Brain pericyte (primary cell): ENCODE measurements at places on chromosomes 5 and 9.

- DNase-seq: no peak
Observed at GRCh38 chr5:68395302-68395701, 179.7 kb downstream of the PIK3R1 start.

DNA sequence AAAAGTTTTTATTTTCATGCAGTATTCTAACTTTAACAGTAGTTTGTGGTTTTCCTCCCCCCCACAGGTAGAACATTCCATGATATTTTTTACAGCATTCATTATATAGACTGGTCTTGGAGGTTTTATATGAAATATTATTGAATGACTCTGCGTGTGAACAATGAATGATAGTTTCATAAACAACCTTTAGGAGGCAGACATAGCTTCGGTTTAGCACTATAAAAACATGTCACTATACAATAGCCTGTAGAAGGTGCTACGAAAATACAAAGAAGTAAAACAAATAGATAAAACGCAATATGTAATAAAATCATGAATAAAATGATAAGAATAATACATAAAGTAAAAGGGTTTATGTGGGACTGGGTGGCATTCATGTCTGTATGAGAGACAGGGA is 8.5 kb downstream of the KLF4 start:
- no peak for DNase-seq

GRCh38 chr5:125584140-125584520 is 837.7 kb upstream of the ZNF608 start:
- no peak for DNase-seq

- no peak for DNase-seq
Observed at GRCh38 chr5:38848637-38849036, 2.8 kb downstream of the OSMR start.

DNA sequence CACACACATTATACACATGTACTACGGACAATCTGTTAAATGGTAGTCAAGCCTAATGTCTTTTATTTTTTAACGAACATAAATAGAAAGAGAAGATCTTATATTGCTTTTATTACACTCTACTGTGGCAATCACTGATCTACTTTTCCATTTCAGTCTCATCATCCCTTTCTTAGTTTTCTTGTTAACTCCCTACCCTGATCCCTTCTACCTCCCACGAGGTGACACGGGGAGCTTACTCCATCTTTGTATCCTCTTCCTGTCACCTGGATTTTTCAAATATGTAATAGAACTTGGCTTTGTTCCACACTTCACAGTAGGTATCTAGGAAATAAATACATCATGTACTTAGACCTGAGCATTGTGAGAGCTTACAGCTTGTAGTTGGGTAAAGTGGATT is 211.0 kb downstream of the PIK3R1 start:
- no peak for DNase-seq

- DNase-seq: no peak
Observed at GRCh38 chr5:101045689-101046088, 142.6 kb upstream of the ST8SIA4 start.

DNA sequence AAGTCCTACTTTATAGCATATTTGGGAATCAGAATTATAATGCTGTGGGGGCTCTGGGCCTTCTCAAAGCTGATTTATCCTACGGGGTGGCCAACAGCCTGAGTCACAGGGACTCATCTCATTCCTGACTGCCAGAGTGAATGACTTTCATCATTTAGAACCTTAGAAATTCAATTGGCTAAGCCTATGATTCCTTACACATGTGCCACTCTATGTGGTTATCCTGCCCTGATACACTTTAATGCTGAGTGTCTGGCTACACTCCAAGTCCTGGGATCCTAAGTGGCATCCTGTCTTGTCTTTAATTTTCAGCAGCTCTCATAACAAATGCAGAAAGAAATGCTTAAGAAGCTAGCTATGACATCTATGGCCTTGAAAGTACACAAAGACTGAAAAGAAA is 75.2 kb upstream of the FREM1 start:
- no peak for DNase-seq

- DNase-seq: no peak
Observed at GRCh38 chr5:164052536-164053093, 547.2 kb downstream of the MAT2B start.

DNA sequence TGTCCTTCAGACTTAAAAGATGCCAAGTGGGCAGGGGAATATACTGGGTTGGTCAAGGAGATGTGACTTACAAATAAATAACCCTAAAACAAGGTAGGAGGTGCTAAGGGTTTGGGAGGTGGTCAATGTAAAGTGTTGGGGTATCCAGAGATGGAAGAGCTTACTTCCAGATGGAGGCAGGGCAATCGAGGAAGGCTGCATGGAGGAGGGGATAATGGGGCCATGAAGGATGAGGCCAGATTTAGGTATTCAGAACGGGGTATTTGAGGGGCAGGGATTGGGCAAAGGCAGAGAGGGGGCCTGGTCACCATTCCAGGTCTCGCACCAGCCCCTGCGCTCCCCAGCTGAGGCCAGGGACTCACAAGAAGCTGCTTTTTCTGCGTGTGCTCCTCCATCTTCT is 57.9 kb upstream of the FBXW11 start:
- DNase-seq: no peak

GRCh38 chr9:14941501-14942405 is 31.5 kb upstream of the FREM1 start:
- DNase-seq: no peak

- no peak for DNase-seq
Observed at GRCh38 chr9:105401651-105402050, 46.2 kb upstream of the FSD1L start.

GRCh38 chr5:112238473-112238872 is 180.6 kb downstream of the EPB41L4A start:
- DNase-seq: no peak

DNA sequence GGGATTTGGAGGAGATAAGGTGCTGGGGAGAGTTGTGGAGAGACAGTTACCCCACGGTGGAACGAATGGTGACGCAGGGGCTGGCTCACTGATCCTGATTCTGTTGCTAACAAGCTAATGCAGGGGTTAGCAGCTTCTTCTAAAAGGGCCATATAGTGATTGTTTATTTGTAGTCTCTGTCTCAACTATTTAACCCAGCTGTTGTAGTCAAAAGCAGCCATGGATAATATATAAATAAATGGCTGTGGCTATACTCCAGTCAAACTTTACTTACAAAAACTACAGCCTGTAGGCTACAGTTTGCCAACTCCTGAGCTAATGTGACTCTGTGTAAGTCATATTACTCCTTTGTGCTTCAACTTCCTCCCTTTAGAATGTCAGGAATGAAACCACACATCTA is 21.8 kb downstream of the STOM start:
- DNase-seq: no peak
